Osteocyte (in vitro differentiated cells): ENCODE measurements at places on chromosomes 16 and 17.
A peak's percentile ranks its signal among the peaks of the same experiment; 100 is the strongest.

GRCh38 chr17:14843086-14843795 is 421.9 kb downstream of the PMP22 start:
- no peak for DNase-seq

DNA sequence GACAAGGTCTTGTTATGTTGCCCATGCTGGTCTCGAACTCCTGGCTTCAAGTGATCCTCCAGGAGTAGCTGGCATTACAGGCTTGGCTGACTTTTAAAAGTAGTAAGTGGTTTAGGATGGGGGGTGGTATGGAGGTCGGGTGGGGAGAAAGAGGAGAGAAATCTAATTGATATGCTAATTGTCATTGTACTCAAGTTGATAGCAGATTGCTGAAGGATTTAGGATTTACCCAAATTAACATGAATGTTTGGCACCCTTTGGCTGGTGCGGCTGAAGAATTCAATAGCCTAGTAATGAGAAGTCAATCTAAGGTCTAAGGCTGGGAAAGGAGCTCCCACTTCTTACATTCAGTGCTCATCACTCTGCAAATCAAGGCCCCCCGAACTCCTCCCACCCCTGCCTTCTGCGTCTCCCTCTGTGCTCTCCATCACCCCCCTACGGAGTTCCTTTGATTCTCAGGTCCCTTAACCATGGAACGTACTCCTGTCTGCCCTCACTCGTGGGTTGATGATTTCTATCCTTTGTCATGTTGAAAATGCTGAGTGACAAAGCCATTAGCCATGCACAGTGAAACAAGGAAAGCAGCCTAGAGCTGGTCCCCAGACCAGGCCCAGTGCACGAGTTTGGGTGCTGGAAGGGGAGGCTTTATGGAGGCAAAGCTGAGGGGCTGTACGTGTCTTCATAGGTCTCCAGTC is 17.3 kb downstream of the CDH13 start:
- no peak for DNase-seq

GRCh38 chr16:30184096-30184890 is 891 bp downstream of the CORO1A start:
- no peak for DNase-seq

DNA sequence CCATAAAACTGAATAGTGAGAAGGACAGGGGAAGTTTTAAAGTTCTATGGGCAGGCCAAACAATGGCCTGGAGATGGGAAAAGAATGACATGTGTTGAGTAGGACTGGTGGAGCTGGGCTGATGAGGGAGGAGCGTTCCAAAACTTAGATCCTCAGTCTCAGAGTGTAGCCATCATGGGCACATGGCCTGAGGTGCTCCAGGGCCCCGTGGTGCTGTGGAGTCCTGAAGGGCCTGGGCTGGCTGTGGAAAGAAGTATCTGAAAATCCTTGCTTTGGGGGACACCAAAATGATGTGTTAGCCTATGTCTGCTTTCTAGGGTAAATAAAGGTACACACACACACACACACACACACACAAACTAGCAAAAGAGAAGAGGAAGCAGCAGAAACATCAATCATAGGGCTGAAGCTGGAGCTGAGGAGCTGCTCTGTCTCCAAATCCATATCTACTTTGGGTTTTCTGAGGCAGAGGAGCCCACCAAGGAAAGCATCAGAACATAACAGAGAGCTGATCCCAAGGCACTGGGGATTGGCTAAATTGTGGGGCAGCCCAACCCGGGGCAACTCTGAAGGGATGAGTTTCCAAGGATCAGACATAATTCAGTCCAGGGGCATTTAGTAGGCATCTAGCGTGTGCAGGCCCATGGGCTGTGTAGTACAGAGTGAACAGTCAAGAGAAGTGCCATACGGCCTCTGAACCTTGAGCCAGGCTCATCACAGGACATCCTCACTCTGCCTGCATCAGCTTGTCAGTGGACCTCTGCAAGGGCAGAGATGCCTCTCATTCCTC is 85.2 kb downstream of the C16orf78 start:
- peak; percentile 69 for DNase-seq

DNA sequence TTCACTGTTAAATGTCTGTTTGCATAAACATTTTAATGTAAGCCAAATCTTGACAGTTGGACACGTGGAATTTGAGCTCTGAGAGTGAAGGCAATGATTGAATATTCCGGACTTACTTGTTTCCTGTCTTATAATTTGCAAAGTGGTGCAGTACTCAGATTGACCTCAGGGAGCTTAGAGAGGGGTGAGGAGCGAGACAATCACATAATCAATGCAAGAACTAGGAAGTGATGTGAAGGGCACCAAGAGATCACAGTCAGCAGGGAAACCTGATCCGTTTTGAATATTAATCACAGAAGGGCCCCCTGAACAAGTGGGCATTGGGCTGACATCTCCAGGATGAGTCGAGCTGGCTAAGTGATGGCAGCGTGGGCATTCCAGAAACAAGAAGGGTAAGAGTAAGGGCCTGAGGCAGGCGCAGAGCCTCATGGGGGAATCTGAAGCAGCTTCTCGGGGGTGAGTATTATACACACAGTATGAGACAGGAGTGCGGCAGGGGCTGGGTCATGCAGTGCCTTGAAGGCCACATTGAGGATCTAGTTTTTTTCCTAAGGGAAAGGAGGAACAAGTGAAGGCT is 26.1 kb downstream of the TEX2 start:
- no peak for DNase-seq

GRCh38 chr17:48554412-48555257 is 9.7 kb upstream of the HOXB2 start:
- DNase-seq, result no peak

DNA sequence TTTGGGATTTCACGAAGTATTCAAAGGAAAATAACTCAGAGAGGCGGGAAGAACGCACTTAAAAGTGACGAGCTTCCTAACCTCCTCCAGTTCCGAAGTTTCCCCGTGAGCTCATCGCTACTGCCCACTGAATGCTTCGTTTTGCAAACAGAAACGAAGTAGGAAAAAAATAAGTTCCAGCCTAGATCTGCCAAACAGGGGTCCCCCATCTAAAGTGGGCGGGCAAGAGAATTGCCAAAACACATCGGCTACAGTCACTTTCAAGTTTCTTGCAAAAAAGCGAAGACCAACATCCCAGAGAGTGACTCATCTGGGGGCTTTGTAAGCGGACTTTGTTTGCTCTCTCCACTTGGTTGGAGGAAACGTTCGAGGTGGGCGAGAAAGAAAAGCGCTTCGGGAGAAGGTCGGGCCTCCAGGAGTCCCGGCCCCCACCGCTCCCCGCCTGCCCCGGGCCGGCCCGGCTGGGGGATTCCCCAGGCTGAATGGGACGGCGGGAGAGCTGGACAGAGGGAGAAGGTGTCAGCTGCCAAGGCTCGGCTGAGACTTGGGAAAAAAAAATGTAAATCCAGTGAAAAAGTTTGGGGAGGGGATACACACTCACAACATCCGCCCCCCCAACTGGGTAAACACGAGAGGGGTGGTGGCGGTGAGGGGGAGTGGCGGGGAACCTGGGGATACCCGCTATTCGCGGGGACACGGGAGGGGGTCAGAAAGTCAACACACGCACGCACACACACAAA is 1.0 kb downstream of the VEZF1 start:
- no peak for DNase-seq

- DNase-seq, result peak; percentile 99
These were observed at the start of gene TOP2A for GRCh38 chr17:40417609-40418427. Gene TOP2A (minus strand): TSS chr17:40417896. CDS start chr17:40417791, 105 bp downstream.

DNA sequence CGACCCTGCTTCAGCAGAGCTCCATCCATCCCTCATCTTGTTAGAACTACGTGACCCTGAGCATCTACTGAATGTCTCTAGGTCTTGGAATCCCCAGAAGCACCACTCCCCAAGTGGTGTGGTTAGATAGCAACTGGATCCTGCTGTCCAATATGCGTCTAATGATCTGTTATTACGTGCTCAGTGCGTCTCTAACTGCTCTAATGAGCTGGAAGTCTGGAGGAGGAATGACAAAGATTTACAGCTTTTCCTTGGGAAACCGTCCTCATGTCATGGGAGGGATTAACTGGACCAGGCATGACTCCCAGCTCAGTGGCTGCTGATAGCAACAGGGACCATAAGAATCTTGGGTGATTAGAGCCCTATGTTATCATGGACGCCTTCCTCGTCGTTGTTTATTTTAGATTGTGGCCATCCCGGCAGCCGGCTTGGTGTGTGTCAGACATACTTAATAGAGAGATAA is 150.9 kb downstream of the HS3ST3B1 start:
- no peak for DNase-seq

DNA sequence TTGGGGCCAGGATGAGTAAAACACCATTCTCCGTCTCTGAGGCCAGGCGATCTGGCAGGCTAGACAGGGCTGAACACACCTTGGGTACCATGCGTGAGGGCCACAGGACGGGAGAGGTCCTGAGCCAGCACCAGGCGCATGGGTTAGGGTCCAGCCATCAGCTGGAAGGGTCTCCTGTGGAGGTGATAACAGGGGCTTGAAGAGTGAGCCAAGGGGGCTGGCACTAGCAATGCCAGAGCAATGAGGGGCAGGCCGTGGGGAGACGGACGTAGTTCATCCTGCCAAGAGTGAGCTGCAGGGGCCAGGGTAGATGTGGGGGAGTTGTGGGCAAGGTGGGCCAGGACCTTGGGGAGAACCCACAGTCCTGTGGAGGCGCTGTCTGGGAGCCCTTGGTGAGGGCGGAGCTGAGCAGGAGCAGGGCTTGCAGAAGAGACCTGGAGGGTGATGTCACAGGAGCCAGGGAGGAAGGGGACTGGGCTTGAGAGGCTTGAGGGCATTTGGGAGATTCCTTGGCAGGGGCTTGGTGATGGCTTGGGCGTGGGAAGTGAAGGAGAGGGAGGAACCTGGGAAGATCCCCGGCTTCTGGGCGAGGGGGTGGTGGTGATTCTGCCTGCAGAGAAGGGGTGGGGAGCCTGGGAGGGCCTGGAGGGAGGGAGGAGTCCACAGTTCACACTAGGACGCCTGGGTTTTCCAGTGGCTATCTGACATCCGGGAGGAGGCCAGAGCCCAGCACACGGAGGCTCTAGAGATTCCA is 6.3 kb upstream of the NPTX1 start:
- DNase-seq, result no peak
